ENCODE measurements at places on chromosomes 11 and 22. TPM values are rescaled to one million over a fixed set of nuclear protein-coding genes. Genes with fewer than 3 reads are reported as not detected.

- DNase-seq: no peak
Measured at GRCh38 chr11:130732476-130732875, 183.8 kb downstream of the SNX19 start.

Gene MOGAT2
- not detected for total RNA-seq

DNA sequence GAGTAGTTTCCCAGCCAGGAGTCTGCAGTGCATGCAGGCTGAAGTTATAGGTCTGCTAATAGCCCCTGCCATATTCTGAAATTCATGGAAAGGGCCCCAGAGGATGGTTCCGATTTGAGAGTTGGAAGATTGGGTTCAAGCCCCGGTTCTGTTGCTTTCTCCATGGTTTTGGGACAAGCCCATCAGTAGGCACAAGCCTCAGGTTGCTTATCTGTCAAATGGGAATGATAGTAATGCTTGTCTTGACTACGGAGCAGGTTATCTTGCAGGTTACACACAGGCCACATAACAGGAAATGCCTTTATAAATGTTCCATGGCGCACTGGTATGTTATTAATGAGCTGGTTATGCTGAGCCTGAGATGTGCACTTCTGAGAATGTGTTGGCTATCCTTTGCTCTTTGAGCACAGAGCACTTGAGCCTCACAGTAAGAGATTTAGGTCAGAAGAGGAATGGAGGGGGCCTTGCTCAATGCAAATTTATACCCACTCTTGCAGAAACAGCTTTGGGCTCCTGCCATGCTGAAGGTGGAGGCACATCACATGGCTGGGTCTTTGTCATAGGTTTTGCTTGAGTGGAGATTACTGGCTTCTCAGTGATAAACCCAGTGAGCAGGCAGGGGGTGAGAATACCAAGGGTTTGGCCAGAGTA lies 47.1 kb downstream of the ZNRF3 start:
- DNase-seq: peak; percentile 37

Gene PAMR1
- total RNA-seq: 0.17 TPM

- no peak for DNase-seq
Measured at GRCh38 chr11:68460741-68461574, at the start of gene PPP6R3. PPP6R3 (plus strand) TSS chr11:68460752; CDS start chr11:68537665, 76,913 bp downstream.

Gene POTEH
- 3.8 TPM for total RNA-seq

GRCh38 chr11:6319704-6320410 lies 444 bp downstream of the CAVIN3 start:
- DNase-seq: peak; percentile 96

Gene MTMR3
- total RNA-seq: 11.8 TPM

Gene OR8H1
- total RNA-seq: not detected

Gene TTC36
- 0.69 TPM for total RNA-seq

Gene GLB1L2
- 13.4 TPM for total RNA-seq

Gene TP53I11
- 10.1 TPM for total RNA-seq

DNA sequence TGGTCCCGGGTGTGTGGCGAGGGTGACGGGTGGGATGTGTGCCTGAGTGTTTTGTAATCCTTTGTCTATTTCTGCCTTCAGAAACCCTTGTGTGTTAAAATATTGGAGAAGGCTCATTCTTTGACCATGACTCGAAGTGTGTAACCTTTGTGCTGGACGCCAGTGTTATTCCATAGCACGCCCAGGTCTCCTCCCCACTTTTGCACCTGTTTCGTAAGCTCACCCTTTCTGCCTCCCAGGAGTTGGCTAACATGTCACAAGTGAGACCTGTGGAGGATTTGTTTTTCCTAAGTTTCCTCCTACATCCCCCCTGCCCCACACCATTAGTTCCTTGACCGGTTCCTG lies 382 bp downstream of the C11orf54 start:
- peak; percentile 49 for DNase-seq

GRCh38 chr11:93285430-93285829 lies 45.1 kb upstream of the DEUP1 start:
- no peak for DNase-seq

DNA sequence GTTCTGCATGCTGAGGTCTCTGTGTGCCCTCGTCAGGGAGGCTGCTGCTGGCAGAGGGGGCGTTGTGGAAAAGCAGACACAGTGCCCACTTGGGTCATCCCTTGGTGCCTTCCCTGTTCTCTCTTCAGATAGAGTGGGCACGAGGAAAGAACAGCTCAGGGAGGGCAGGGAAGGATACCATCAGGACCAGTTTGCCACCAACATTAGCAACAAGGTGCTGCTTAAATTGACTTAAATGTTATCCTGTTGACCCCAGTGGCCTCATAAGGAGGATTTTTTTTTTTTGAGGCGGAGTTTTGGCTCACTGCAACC lies 91.2 kb downstream of the BCR start:
- DNase-seq: no peak

DNA sequence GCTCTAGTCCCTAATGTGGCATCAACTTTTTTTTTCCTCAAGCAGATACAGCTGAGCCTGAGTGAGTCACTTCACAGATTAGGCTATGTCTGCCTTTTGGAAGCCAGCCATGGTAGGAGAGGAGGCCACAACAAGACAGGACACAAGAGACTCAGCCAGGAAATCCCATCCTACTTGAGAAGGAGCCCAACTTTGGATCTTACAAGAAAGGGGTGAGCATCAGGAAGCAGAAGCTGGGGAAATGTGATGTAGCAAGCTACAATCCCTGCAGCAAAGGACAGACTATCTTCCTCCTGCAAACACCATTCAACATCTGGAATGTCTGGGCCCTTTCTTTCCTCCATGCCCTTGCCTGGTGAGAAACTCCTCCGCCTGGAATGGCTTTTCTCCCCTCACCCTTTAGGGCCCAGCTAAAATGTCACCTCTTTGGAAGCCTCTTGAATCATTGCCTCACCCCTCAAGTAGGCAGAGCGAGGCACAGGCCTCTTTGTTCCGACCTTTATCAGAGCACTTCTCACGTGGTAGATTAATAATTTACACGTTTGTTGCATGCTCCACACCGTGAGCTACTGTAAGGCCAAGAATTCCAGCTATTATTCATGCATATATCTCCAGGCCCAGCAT lies 156.4 kb upstream of the PITPNB start:
- DNase-seq: peak; percentile 81

Gene TRPC6
- not detected for total RNA-seq
